Fibroblast of skin of left biceps (primary cell): ENCODE measurements at places on chromosomes 7 and 10.

GRCh38 chr10:132820056-132820455 is 34.1 kb upstream of the NKX6-2 start:
- no peak for DNase-seq

GRCh38 chr7:102300643-102301221 is 14.1 kb downstream of the SH2B2 start:
- no peak for DNase-seq

- DNase-seq = no peak
Measured at GRCh38 chr7:158468181-158468580, 119.4 kb downstream of the PTPRN2 start.

GRCh38 chr10:112332509-112333228 is 41.2 kb upstream of the ACSL5 start:
- no peak for DNase-seq

DNA sequence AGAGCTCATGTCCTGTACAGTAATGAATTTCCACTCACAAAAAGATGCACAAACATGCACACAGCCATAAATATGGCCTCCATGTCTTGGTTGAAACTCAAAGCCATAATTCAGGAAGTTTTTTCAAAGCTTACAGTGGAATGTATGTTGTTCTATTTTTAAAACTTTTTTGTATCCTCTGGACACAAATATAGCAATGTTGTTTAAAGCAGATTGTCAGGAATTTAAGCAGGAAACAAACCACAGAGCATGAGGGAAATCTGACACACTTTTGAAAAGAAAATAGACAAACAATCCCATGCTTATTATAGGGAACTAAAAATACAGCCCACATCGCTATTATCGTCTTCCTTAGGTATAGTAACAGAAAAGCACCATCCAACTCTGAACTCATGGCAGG is 21.5 kb downstream of the LRRN3 start:
- DNase-seq = no peak

- DNase-seq = no peak
Measured at GRCh38 chr10:61400524-61400923, 52.7 kb downstream of the TMEM26 start.
